ENCODE measurements at places on chromosomes 4 and X.
A peak's percentile ranks its signal among the peaks of the same experiment; 100 is the strongest.

- no peak for DNase-seq
Observed at GRCh38 chr4:52939739-52940138, 77.6 kb downstream of the RASL11B start.

DNA sequence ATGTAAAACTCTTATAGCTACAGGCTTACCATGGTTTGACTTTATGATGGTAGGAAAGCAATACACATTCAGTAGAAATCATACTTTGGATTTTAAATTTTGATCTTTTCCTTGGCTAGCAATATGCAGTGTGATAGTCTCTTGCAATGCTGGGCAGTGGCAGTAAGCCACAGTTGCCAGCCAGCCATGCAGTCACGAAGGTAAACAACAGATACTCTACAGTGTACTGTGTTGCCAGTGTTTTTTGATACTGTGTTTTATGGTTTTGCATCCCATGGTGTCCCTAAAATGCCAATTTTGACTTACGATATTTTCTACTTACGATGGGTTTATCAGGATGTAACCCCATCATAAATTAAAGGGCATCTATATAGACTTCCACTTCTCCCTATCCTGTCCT is 24.8 kb upstream of the KLF3 start:
- no peak for DNase-seq

DNA sequence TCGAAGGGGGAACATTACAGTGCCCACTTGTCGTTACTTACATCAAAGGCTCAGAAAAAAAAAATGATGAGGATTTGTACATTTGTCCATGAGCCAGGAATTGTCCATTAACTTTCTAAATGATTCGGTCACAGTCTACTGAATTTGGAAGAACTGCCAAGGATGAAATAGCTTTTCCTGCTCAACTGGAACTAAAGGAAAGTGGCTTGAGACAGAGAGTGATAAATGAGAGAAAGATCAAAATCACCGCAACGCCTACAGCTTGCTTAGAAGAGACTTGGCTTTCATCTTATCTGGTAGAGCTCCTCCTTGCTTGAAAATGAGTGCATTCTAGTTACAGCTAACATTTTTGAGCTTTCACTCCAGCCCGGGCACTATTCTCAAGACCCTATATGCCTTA is 55.5 kb upstream of the ADGRG2 start:
- DNase-seq: no peak

DNA sequence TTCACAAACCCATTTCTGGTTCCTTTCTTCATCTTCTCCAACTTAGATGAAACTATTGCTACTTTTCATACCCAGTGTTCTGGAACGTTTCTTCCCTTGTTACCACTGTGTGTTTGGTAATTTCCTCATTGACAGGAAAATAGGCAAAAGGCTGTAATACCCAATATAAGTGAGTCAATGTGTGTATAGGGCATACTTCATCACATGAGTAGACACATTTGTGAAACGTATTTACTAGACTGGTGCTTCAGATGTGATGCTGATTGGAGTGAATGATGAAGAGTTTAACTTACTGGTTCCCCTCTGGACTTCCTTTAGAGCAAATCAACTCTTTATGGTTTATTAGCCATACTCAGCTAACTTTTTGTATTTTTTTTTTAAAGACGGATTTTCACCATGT is 195.1 kb upstream of the ATP6AP2 start:
- DNase-seq: no peak

GRCh38 chr4:31089815-31090214 is 369.6 kb downstream of the PCDH7 start:
- DNase-seq: peak; percentile 59

DNA sequence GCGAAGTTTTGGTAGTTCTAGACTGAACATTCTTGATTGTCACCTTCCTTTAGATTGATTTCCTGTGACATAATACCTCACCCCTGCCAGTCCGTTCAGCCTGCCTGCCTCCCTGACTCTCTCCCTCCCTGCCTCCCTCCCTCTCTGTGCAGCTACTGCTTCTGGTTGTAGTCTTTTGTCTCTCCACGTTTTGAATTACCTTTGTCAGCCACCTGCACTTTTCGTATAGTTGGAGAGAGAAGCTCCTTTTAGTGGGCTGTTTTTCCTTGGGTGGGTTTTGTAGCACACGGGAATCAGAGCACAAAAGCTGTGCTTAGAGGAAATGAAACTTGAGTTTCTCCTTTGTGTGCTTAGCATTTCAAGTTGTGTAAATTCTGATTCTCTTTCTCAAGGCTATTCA is 32.6 kb upstream of the MSMO1 start:
- no peak for DNase-seq

DNA sequence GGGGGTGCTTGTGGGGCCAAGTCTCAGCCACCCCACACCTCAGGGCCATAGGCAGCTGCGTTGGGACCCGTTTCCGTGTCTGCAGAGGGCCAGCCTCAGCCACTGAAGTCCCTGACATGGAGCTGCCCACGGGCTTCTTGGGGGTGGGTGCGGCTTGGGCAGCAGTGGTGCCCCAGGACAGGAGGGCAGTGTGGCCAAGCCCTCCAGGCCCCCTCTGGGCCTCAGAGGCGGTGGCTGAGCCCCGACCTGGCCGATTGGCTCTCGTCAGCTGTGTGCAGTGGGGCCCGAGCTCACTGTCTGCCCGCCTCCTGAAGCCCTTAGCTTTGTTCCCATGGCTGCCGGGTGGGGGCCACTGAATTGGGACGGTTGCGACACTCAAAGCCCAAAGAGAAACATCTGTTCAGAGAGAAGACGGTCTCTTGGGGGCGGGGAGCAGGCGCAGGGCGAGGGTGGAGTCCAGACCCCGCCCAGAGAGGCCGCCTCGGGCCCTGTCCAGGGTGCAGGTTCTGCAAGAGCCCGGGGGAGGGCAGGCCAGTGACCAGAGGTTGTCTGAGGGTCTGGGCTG is 9.1 kb downstream of the FGFR3 start:
- no peak for DNase-seq

All from NCI-H748 treated with DMSO at 0.1 percent for 48 hours (cell line).